ENCODE measurements at places on chromosomes 2 and 18.

DNA sequence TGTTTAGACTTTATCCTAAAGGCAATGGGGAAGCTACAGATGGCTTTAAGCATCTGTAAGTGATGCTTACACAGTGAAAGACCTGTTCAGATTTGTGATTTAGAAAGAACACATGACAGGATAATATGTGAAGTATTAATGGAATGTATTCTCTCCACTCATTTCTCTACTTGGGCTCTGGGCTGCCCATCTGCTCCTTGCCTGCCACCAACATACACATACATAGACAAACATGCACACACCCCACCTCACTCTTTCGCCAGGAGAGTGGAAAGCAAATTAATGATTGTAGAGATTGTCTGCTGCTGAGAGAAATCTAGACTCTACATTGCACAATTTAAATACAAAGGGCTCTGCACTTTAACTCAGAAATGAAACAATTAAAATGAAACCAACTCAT, 61.0 kb upstream of the NFE2L2 start:
- no peak for DNase-seq

DNA sequence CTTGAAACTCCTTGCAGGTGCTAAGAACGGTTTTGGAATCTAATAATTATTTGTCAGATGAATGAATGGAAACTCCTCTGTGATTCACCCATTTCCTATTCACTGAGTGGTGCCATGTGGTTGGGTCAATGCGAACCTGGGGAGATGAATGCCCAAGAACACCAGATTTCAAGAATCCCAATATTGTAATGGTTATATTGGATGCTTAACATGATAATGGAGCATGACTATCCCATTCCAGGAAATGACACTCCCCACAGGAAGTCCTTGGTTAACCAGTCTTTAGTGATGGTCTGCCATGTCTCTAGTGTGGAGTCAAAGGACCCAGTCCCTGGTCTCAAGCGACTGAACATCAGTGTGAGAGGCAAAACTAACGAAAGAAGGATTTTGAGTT, 67.9 kb upstream of the ST3GAL5 start:
- DNase-seq, result no peak

DNA sequence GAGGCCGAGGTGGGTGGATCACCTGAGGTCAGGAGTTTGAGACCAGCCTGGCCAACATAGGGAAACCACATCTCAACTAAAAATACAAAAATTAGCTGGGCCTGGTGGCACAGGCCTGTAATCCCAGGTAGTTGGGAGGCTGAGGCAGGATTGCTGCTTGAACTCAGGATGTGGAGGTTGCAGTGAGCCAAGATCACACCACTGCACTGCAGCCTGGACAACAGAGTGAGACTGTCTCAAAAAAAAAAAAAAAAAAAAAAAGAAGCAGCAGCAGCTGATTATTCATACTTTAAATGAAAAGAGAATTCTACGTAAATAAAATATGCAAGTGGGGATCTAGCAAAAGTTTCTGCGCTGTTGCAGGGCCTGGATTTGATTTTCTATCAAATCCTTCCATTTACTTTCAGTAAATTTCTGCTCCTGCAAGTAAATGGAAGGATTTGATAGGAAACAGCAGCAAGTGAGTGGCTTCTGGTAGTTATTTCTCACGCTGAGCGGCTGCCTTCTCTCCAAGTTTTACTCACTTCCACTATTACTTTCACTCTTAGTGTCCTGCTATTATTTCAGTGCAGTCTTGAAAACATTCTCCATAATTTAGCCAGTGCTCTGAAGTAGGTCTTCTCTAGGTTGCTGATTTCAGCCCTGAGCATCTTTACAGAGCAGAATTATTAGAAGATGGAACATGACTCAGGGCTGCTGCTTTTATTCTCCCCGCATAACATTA, 68.4 kb downstream of the SLC16A14 start:
- no peak for DNase-seq

- DNase-seq, result no peak
Measured at GRCh38 chr2:176415937-176416499, 146.8 kb downstream of the MTX2 start.

DNA sequence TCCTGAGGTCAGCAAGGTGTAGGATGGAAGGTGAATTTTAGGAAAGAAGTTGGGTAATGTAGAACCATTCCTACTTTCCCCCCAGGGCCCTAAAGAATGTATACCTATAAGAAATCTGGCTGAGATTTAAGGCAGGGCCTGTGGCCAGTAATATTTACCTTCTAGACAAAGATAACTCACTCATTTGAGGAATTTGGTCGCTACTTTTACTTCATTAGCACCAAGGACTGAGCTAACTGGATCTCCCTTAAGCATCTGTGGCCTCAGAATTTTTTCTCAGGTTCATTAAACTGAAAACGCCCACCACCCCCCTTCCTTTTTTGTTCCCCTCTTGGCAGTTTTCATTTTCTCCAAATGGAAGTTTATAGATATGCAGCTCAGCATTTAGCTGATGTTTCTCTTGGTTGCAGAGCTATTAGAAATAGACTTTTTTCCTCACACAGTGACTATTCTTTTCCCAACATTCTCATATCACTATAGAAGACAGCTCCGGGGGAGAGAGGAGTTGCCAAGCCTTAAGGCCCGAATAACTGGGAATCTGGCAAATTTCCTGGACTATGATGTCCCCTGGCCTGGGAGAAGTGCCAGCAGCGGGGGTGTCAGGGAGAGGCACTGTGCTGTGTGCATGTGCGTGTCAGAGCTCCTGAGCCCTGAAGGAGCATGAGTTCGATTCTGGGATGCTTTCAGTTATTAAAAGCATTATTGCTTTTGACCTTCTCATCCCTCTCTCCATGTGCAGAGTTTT, 310.9 kb downstream of the PRKCE start:
- DNase-seq, result no peak

- no peak for DNase-seq
Measured at GRCh38 chr18:6776188-6776587, 46.7 kb downstream of the ARHGAP28 start.

DNA sequence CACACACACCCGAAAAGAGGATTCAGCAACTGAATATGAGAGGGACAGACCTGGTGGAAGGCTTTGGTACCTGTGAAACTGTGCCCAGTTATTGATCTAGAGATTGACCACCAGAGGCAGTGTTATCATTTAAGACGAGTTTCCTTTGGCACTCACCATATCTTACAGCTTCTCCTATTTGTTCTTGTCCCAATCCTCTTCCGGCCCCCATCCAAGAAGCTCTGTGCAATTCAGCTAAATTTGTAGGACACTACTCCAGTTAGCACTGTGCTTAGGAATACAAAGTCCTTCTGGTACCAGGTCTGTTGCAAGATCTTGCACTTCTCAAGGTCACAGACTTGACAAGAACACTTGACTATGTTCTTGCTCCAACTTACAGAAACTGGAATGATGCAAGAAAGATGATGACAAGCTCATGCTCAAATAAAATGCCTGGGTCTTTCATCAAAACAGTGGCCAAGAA, 177.7 kb downstream of the TMEM247 start:
- DNase-seq, result no peak

GRCh38 chr2:134087371-134087921, 166.4 kb upstream of the MGAT5 start:
- no peak for DNase-seq

DNA sequence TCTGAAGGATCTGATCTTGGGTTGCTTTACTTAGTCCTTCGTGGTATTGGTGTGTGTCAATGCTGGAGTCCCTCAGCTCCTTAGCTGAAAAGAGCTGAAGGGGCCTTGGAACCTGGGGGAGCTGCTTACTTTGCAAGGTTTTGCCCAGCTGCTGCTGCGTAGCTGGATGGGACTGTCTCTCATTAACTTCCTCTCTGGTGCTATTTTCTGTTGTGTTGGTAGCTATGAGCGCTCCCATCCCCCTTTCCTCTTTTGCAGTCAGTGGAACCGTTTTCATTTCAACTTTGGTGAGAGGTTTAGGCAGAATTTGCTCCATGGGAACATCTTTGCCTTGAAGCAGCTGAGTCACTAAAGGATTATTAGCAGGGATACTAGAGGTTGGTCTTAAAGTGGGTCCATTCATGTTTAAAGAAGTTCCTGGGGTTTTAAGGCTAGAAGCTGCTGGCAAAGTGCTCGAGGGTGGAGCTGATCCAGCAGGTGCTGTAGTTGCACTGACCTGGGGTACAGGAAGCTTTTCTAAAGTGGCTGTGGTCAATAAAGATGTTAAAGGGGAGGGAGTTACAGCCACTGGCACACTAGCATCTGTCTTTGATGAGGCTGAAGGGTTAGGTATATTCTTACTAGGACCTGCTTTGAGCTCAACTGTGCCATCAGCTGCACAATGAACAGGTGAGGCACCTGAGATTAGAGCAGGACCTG, 69.9 kb upstream of the DTNB start:
- no peak for DNase-seq

- no peak for DNase-seq
Measured at GRCh38 chr2:160657196-160657595, 163.6 kb upstream of the RBMS1 start.

DNA sequence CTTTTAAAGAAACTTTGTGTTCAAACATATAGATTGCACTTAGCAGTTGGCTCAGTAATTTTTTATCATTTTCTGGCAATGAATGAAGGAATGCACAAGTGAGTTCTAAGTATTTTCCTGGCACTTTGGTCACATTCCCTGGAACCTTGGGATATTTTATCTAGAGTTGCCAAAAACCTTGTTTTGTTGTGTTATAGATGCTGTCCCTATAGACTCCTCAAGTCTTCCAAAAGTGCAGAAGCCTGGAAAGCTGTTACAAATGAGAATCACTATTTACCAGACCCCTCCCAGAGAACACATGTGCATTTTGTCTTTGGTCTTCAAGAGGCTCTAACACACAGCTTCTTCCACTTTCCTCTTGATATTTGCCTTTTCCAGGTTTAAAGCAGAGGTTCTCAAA, 108.3 kb downstream of the RND3 start:
- DNase-seq, result no peak

- DNase-seq, result no peak
Measured at GRCh38 chr2:135525786-135526185, 5.2 kb downstream of the ZRANB3 start.

DNA sequence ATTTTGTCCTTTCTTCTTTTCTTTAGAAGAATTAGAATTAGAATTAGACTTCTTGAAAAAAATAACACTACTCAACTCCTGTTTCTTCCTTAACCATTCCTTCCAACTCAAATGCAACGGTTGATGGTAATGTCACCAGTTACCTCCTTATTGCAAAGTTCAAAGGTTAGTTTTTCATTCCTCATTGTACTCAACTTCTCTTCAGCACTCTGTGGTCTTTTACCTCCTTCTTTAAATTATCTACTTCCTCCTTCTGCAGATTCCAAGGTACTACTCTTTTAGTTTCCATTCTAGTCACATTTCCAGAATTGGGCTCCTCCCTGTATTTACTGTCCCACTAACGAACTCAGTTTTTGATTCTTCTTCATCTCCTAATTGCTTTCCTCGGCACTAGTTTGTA, 700.7 kb downstream of the SATB2 start:
- DNase-seq, result no peak

GRCh38 chr2:233092432-233093165, 32.5 kb downstream of the INPP5D start:
- DNase-seq, result no peak

- DNase-seq, result no peak
Measured at GRCh38 chr2:132943829-132944228, 273.8 kb upstream of the LYPD1 start.

- DNase-seq, result no peak
Measured at GRCh38 chr2:167842047-167842446, 405.3 kb downstream of the STK39 start.

DNA sequence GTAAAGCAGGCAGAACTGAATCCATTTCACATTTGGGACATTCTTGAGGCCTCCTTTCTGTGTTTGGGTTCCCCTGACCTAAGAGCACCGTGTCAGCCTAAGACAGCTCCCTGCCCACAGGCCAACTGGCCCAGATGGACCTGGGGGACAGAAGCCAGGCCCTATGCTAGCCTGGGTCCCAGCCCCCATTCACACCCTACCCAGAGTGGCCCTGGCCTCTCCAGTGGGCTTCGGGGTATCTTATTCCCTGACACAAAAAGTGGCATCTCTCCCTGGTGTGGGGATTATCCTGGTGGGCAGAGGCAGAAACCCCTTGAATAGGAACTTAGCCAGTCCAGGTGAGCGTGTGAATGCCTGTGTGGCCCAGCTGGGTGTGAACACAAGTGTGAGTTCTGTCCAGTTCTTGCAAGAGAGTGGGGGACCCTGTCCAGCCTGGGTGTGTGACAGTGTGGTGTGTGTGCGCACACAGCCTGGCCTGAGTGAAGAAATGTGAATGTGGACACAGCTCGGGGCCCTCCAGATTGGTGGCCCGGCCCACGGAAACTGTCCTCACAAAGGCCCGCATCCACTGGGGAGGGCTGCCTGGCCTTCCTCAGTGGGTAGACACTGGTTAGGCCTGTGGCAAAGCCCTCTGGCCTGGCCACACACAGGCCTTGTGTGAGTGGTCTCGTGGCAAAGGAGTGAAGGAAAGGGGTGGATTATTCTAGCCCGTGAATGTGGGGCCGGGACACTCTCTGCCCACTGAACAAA, 63.0 kb upstream of the HAAO start:
- no peak for DNase-seq

DNA sequence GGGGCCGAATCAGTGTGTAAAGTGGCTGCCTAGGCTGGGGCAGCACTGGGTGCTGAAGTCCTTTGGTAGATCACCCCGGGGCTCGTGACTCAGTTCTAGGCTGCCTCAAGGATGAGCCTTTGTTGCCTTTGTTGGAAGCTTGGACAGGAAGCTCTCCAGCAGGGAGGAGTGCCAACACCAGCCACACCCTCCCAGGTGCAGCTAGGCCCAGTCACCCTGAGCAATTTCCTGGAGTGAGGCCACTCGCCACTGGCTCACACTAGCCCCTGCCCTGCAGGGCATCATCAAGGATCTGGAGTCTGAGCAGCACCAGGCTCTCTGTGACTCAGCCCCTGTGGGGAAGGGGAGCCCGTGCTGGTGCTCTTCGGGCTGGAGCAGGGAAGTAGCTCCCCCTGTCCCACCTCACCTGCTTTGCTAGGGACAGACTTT, 6.7 kb upstream of the SDC1 start:
- no peak for DNase-seq

- no peak for DNase-seq
Measured at GRCh38 chr2:237601453-237602116, 11.1 kb upstream of the RAB17 start.

- no peak for DNase-seq
Measured at GRCh38 chr2:207472343-207473048, 57.3 kb upstream of the CREB1 start.

DNA sequence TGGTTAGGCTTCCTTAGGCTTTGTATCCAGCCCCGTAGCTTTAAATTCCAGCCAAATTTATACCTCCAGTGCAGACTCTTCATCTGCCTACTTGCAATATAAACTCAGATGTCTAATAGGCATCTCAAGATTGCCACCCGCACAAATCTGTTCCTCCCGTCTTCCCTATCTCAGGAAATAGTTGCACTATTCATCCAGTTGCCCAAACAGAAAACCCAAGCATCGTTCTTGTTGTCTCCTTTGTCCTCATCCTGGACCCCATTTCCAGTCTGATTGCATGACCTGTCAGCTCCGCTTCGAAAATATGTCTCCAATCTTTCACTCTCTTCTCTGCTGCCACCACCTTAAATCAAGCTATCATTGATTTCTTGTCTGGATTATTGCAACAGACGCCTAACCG, 2.3 kb downstream of the FKBP1B start:
- no peak for DNase-seq

GRCh38 chr2:176383836-176384442, 114.7 kb downstream of the MTX2 start:
- no peak for DNase-seq

- DNase-seq, result no peak
Measured at GRCh38 chr2:219344751-219345430, 12.3 kb upstream of the RESP18 start.

Data from CD4-positive, alpha-beta T cell (primary cell).